ENCODE measurements at places on chromosomes 7 and 10. TPM values are rescaled to one million over a fixed set of nuclear protein-coding genes. Genes with fewer than 3 reads are reported as not detected.
A peak's percentile ranks its signal among the peaks of the same experiment; 100 is the strongest.

- DNase-seq: no peak
These were observed 51.2 kb downstream of the PRKAG2 start for GRCh38 chr7:151825721-151826120.

- no peak for DNase-seq
These were observed 31.6 kb upstream of the LYZL1 start for GRCh38 chr10:29257106-29257783.

- no peak for DNase-seq
These were observed 6.2 kb downstream of the AOC1 start for GRCh38 chr7:150858236-150859197.

- DNase-seq: no peak
These were observed 48.8 kb upstream of the SMNDC1 start for GRCh38 chr10:110353244-110354119.

- DNase-seq: no peak
These were observed 67.6 kb downstream of the IDE start for GRCh38 chr10:92506336-92506735.

DNA sequence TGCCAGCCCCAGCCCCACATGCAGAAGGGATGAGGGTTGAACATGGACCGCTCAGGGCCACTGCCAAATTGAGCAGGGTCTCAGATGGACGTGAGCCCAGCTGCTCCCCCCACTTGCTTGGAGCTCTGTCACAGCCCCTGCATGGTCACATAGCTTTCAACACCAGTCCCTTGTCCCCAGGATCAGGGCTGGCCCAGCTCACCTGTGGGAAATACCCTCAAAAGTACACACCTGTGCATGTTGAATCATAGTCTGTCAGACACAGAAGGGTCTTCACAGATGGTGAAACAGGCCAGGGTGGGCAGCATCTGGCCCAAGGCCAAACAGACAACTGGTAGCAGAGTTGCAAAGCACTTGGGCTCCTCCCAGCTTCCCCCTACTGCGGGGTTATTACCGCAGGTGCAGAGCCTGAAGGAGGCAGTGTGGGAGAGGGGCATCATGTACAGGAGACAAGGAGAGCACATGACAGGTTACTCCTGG, 77.6 kb upstream of the UNC5B start:
- DNase-seq: no peak

- no peak for DNase-seq
These were observed 45.6 kb downstream of the TPST1 start for GRCh38 chr7:66250711-66251110.

- no peak for DNase-seq
These were observed 195.3 kb upstream of the CTBP2 start for GRCh38 chr10:125355657-125356056.

GRCh38 chr7:123096976-123097375, 101.5 kb upstream of the TAS2R16 start:
- DNase-seq: no peak

- DNase-seq: no peak
These were observed 276.3 kb downstream of the GALNT17 start for GRCh38 chr7:71408271-71408670.

GRCh38 chr7:6489612-6490011, 41.9 kb upstream of the DAGLB start:
- no peak for DNase-seq

- DNase-seq: no peak
These were observed 408.9 kb downstream of the ADRA2A start for GRCh38 chr10:111485767-111486166.

DNA sequence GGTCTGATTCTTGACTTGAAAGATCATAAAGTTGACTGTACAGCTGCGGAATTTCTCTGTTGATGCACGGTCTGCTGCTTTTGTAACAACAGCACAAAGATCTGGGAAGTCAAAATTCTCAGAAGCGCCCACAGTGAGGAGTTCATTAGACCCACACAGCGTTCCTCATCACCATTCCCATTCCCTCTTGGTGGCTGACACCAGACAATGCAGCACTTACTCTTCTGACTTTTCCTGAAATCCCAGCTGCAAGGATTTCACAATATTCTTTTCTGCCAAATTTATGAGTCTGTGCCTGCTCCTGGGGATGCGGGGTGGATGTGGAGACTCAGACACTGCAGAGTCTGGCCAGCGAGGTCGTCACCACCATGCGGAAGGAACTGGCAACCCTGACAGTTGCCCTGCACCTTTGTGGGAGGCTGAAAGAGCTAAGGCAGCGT, 233.9 kb downstream of the FANK1 start:
- no peak for DNase-seq

GRCh38 chr10:103980288-103980906, 13.5 kb downstream of the SLK start:
- DNase-seq: no peak

DNA sequence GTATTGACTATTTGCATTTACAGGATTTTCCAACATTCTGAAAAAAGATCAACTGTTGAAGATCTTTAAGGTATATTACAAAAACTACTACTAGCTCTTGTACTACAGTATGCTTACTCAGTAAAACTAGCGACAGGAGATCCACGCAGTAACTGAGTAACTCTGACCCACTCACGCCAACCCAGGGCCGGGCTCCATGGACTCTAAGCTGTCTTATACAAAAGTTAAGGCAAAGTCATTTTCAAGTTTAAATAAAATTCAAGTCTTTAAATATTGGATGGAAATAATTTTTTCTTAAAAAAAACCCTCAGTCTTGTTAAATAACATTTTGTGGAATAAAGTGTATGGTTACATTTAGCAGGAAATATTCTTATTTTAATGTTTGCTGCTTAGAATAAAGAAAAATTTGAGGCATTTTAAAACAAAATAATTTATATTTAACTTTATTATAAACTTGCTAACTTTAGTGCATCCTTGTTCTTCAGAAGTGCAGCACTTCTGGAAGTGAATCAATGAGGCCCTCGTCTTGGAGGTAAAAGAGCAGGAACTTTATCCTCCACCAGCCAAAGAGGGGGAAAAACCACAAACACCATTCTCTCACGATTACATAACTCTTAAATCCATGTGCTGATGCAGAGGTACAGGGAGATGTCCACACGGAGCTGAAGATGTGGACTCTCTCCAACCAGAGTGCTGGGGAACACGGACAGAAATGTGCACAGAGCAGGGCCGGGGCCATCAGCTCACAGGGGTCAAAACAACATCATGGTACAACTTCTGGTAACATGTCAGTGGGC, 119.9 kb downstream of the LARP4B start:
- DNase-seq: no peak

DNA sequence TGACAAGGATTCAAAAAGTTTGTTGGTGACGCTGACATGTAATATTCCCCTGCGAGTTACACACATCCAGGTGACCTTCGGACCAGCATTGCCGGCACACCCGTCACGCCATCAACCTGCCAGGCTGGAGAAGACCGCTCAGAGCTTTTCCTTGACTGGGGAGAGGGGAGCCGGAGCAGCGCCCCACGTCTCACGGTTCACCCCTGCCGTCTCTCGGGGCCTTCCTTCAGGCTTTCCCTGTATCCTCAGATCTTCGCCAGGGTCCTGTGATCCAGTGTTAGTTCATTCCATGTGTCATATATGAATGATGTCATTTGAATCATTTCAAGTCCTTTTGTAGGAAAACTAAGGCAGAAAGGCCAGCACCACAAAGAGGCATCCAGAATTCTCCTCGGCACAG, 127.8 kb downstream of the MGMT start:
- no peak for DNase-seq

- no peak for DNase-seq
These were observed 27.7 kb downstream of the PRKAG2 start for GRCh38 chr7:151849008-151849878.

- no peak for DNase-seq
These were observed 133.0 kb upstream of the TNS3 start for GRCh38 chr7:47714669-47715607.

GRCh38 chr10:49277973-49278372, 21.0 kb upstream of the C10orf71 start:
- DNase-seq: no peak

DNA sequence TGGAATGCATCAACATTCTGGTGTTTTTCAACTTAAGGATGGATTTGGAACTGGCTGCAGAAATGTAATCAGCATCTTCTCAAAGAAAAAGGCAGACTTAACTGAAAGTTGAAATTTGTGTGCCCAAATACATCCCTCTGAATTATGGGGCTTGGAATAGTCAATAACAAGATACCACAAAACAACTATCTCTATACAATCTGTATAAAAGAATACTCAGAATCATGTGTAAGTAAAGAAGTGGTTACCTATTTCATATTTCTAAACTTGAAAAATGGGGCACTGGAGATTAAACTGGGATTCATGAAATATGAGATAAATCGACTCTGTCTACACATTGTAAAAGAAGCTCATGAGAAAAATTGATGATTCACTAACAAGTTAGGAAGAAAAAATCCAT, 6.2 kb upstream of the COL1A2 start:
- no peak for DNase-seq

DNA sequence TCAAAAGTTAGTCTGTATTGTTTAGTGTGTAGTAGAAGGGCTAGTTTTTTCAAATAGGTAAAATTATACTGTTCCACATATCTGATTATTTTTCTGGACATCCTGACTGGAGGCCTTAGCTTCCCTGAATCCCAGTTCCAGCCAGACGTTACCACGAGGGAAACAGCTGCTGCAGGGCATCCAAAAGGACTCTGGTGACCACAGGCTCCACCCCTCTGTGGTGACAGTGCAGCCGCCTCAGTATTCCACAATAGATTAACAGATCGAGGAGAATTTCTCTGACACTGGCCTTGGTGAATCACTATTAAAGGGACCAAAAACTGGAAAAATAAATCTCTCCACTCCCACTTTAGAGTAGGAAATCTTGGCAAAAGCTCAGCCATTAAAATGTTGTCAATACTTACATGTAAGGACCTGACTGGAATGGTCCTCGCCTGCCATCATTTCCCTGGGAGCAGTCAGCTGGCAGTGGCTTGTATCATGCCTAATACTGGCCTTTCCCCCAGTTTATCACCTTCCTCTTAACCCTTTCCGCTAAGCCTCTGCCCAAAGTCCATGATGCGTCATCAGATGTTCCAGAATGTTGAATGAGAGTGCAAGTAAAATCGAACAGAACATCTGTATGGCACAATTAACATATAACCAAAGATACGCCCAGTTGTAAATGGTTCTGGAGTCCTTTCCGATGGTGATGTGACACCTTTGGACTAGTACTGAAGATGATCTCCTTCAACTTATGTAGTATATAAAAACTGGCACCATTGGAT, 31.6 kb downstream of the ENO4 start:
- DNase-seq: no peak

GRCh38 chr7:27203365-27203953, 3.6 kb upstream of the HOXA13 start:
- DNase-seq: peak; percentile 28

DNA sequence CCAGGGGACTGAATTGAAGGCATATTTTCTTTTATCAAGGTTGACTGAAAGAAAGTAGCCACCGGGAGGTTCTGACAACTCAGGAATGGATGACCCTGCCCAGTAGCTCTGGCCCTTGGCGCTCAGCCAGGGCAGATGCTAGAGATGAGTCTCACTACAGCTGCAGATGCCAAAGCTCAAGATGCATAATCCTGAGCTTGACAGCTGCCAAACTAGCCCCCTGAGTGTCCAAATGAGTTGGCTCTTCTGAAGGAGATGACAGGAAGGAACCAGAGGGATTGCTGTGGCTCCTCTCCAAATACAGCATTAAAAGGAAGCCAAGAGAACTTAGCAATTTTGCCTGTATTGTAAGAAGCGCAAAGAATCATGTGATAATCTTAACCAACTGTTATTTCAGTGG, 78.4 kb downstream of the NXPH1 start:
- no peak for DNase-seq

DNA sequence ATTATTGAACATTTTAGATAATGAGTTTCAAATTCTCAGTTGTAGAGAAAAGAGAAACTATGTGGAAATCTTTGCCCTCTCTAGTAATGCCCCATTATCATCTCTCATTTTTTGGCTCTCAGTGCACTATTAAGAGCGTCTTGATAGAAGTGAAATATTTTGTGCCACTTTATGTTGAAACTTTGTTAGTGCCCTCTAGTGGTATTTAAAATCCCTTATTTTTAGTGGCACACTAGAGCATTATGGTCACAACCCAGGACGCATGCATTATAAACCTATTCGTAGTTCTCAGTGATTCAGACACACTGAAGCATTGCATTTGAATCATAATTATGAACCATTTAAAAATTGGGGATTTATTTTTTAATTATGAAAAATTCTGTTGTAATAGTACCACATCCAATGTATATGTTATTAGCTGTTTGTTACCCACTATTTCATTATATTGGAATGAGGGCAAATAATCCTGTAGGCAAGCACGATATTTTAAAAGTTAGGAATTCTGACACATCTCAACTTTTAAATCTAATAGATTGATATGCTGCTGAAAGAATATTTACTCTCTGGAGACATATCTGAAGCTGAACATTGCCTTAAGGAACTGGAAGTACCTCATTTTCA, 21.9 kb downstream of the PDCD4 start:
- no peak for DNase-seq

GRCh38 chr10:14678637-14679036, 96.1 kb downstream of the FAM107B start:
- DNase-seq: no peak

Gene MYL10
- not detected for total RNA-seq

Gene PPP1R3A
- not detected for total RNA-seq

Gene GLCCI1
- total RNA-seq: 9.2 TPM

Gene GPR26
- total RNA-seq: not detected

Gene C10orf67
- total RNA-seq: not detected

Gene FOXI2
- not detected for total RNA-seq

Gene ASNS
- total RNA-seq: 12.4 TPM

Gene FAM185A
- 10.4 TPM for total RNA-seq

Gene PIP
- not detected for total RNA-seq

Gene NEBL
- 22.0 TPM for total RNA-seq

Gene HOXA13
- total RNA-seq: 54.3 TPM

Gene LIPN
- not detected for total RNA-seq

Gene CYP2C8
- total RNA-seq: 0.25 TPM

Gene RPEL1
- not detected for total RNA-seq

All from mucosa of descending colon (tissue), 3 donors.